ENCODE measurements at places on chromosomes 5 and 9.

DNA sequence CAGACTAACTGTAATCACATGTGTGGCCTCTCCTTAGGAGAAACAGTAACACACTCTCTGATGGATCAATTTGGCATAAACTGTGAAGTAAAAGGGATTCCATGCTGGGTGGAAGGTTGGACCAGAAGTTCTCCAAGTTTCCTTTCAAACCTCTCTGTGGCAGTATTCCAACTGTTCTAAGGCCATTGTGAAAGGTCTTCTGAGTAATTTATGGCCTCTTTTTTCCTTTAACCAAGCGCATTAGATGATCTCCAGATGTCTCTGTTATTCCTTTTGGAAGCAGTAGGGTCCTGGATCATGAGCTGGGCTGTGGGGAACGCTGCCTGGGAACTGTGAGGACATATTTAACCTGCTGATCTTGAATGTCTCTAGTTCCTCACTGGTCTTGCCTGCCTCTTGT is 80.6 kb upstream of the IL6ST start:
- no peak for DNase-seq

DNA sequence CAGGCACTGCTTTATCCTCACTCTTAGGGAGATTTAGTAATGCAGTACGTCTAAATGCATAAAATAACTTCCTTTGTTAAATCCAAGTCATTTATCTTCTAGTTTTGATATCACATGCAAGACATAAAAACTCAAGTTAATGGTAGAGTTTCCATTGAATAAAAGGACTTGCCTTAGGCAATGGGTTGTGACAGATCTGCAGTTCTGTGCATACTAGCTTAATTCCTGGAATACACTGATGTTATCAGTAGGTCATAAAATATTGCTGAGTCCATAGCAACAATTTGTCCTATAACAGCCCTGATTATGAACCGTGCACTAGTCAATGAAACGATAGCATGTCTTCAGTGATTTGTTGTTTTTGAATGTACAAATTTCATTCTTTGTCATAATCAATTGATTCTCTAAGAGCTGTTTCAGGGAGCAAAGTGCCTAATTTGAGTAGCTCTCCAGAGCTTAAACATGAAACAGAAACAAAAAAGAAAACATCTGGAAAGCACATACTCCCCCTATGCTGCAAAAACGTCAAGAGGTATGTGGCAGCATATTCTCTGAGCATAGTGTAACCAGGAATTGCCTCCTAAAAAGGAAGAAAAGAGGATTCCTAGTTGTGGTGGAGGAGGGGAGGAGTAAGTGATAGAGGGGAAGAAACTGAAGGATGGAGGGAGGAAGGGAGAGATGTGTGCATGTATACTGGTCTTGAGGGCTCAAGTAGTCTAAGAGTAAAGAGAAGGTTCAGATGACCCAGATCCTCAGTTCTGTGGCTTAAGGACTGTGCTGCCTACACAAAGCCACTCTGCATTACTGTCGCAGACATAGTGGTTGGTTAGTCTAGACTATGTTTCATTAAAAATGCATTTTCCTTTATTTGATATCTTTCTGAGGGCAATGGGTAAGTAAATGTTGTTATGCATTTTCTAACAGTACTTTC is 589.2 kb downstream of the PRR16 start:
- DNase-seq, result no peak

DNA sequence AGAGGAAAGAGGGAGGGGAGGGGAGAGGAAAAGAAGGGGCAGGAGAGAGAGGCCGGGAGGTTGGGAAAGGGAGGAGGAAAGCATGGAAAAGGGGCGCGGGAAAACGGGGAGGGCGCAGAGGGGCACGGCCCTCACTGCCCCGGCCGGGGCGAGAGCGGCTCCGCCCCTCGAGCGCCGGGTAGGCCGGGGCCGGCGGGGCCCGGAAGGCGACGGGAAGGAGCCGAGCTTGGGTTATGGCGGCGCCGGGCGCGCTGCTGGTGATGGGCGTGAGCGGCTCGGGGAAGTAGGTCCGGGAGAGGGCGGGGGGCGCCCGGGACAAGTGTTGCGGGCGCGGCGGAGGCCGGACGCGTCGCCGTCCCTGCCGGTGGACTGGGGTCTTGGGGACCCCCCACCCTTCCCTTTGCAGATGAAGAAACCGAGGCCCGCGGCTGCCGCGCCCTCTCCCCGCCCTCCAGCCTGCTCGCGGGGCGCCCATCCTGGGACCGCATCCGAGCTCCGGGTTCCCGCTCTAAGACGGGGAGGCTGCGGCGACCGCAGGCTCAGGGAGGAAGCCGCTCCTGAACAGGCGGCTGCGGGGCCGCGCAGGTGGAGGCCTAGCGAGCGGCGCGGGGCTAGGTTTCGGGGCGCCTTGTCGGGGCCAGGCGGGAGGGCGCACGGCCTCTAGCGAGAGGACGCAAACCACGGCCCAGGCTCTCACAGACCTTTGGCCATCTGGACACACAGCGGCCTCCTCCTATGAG is at the start of gene IDNK:
IDNK (plus strand) TSS at position 205 of the 740 bp plus-strand sequence; CDS start at position 234, 29 bp downstream.
- peak; percentile 43 for DNase-seq

- no peak for DNase-seq
Measured at GRCh38 chr9:81391457-81391825, 297.9 kb downstream of the TLE1 start.

- DNase-seq, result no peak
Measured at GRCh38 chr5:109173036-109173794, 236.6 kb downstream of the PJA2 start.

DNA sequence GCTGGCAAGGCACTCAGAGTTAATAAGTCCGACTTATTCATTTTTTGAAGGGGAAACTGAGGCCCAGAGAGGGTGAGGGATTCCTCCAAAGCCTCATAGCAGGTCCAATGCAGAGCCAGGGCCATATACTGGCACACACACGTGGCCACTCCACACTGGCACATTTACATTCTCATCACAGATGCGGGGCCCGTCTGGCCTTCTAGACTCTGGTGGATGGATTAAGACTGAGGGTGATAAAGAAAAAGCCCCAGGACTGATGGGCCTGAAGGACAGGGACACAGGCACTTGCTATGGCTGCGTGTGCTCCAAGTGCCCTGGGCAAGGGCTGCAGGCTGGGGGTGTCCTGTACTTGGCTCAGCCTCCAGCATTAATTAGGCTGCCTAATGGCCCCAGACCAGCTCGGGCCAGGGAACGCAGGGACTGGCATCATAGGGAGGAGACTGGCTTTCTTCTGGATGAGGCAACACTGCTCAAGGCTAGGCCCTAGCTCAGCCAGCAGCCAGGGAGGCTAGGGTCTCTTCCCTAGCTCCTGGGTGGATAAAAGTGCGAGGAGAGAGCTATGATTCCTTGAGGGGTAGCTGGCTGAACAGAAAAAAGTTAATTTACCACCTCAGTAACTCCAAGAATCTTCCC is 28.5 kb upstream of the CSF1R start:
- DNase-seq, result no peak

DNA sequence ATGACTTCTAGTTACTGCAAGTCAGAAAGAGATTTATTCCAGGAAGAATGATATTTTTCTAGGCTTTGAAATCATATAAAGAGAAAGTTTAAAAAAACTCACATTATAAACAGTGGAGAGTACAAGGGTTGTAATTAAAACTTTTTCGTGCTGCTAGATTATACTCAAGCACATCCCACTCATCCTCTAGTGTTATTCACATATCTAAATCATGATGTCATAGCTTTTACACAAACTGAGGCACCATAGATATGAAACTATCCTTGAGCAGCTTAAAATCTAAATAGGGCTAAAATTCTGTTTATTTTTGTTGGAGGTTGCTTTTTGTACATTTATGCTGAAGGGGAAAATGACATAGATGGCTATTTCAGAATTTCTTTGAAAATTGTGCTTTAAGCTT is 30.0 kb downstream of the TENT2 start:
- no peak for DNase-seq

DNA sequence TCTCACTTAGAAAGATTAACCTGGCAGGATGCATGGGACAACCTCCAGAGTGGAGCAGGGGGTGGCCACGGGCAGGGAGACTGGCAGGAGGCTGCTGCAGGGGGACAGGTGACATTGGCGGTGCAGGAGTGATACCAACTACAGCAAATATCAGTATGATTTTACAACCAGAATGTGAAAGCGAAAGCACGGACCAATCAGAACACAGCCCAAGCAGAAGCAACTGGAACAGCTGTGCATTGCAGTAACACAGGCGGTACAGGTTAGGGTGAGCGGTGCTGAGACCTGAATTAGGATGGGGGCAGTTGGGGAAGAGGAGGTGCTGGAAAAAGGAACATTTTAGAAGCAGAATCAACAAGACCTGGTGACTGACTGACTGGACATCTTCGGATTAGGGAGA is 29.3 kb downstream of the POLR1E start:
- DNase-seq, result no peak

DNA sequence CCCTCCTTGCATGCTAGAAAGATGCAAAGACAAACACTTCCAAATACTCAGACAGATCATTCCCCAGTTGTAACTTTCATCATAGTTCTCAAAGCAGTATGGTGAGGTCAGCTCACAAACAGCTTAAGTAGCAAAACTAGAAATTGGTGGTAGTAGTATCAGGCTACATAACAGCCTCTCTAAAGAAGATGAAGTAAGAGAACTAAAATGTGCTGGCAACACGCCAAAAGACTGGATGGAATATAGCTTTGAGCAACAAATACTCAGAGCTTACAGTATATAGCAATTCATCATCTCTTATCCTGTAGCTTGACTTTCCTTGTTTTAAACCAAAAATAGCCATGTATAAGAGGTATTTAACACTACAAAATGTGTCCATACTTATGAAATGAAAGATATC is 7.5 kb downstream of the PFDN1 start:
- DNase-seq, result no peak

DNA sequence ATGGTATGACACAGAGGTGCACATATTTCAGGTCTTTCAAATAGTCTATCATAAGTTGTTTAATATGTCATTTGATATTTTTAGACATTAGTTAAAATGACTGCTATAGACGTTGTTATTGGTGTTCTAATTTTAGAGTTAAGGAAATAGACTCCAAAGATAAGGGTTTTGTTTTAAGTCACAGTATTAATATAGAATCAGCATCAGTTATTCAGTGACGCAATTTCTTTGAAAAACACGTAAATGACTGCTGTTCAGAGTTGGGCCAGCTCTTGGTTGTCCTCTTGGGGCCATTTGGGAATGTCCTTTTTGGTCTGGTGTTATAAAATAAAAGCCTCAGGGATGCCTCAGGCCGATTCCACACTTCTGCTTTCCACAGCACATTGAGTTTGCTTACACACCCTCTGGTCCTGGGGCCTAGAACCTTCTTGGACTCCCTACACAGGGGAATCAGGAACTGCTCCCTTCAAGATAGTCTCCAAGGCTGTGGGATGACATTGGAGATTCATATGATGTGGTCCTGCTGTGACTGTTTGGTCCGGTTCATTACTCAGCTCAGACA is 14.3 kb downstream of the OTULIN start:
- DNase-seq, result no peak

GRCh38 chr9:125103770-125104460 is 39.4 kb downstream of the SCAI start:
- no peak for DNase-seq

DNA sequence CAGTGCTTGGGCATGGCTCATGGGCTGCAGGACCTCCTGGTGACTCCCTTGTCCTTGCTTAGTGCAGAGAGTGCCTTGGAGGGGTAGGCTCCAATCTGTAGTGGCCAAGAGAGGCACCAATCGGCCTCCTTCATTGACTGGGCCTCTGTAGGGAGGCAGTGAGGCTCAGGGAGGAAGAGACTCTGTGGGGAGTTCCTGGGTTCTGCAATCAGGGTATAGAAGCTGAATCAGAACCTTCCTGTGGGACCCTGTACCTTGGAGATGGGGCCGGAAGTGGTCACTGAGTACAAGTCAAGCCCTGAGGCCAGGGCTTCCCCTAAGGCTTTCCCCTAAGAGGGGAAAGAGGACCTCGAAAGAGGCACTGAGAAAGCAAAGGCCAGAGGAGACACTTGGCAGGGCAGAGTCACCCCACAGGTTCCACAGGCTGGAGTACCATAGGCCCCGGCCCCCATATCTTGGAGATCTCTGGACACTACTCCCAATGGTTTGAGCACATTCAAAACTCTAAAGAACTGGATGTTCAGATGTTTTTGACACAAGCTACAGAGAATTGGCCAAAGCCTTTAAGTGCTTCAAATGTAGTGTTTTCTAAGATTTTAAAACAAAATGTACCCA is 190.5 kb downstream of the HSPA4 start:
- no peak for DNase-seq

GRCh38 chr9:113580041-113580953 is 116.8 kb downstream of the RGS3 start:
- DNase-seq, result peak; percentile 57

GRCh38 chr9:88742483-88742882 is 207.5 kb downstream of the NXNL2 start:
- DNase-seq, result no peak

GRCh38 chr5:60835554-60835953 is 8.5 kb downstream of the ELOVL7 start:
- no peak for DNase-seq

DNA sequence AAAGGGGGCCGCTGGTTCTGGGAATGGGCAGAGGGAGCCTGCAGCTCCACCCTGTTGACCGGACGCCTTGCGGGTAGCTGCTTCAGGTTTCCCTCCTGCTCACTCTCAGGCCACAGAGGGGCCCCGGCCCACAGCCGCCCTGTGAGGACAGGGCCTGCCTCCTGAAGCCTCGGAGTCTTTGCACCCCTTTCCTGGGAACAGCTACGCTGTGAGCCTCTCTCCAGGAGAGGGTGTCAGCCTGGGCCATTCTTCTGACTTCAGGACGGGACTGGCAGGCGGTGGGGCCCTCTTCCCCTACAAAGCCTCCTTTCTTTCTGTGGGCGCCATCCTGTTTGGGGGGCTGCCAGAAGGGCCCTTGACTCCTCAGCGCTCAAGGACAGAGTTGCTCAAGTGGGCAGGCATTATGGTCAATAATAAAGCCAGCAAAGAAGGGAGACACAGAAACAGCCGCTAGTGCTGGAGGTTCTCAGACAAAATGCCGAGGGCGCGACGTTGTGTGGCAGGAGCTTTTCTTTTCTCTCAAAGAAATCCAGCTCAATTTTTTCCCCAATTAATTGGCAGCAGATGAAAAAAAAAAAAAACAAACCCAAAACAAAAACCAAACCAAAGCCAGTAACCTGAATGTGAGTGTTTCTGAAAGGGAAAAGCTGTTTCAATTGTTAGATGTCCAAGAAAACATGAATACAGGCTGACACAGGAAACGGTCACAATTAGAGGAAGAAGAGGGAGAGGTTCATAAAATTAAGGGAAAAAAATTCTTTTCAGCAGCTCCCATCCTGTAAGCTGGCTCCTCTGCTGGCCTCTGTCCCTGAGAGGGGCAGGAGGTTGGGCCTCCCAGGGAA is 12.8 kb upstream of the SLC25A51 start:
- DNase-seq, result no peak

DNA sequence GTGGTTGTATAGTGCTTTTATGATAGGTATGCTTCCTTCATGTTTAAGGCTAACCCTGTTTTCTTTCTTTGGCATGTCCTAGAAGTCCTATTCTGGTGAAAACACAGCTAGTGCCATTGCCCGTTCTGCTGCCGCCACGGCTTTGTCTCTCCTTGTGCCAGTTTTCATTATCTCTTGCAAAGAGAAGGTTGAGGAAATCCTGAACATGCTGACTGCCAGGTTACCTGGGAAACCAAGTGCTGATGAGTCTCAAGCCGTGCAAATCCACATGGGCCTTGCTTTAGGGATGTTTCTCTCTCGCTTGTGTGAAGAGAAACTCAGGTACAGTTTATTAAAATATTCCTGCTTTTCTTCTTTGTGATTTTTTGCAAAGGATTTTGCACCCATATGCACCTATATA is 102.2 kb downstream of the HACD4 start:
- no peak for DNase-seq

GRCh38 chr9:128845186-128845931 is 15.8 kb upstream of the SPOUT1 start:
- peak; percentile 94 for DNase-seq
